ENCODE measurements at places on chromosomes 5 and 9.
A peak's percentile ranks its signal among the peaks of the same experiment; 100 is the strongest.

- DNase-seq, result no peak
These were observed 201.3 kb downstream of the CACNA1B start for GRCh38 chr9:138078846-138079245.

DNA sequence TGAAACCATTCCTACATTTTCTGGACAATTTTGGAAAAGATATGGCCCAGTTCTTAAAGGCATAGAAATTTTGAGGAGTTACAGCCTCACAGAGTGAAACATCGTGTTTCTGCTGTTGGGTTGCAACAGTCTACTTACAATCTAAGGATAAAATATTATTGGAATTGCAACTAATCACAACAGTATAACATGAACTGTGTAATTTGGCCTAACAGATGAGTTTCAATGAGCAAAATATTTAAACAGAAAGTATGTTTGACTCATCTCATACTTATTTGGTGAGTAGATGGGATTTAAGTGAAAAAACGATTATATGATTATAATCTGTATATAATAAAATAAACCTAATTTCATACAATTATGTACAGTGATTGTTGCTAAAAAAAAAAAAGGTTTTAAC lies 1061.8 kb downstream of the CDH12 start:
- DNase-seq, result no peak

GRCh38 chr5:78636682-78637081 lies 11.9 kb downstream of the LHFPL2 start:
- DNase-seq, result no peak

GRCh38 chr5:180283026-180283615 lies 8.8 kb downstream of the MAPK9 start:
- no peak for DNase-seq

DNA sequence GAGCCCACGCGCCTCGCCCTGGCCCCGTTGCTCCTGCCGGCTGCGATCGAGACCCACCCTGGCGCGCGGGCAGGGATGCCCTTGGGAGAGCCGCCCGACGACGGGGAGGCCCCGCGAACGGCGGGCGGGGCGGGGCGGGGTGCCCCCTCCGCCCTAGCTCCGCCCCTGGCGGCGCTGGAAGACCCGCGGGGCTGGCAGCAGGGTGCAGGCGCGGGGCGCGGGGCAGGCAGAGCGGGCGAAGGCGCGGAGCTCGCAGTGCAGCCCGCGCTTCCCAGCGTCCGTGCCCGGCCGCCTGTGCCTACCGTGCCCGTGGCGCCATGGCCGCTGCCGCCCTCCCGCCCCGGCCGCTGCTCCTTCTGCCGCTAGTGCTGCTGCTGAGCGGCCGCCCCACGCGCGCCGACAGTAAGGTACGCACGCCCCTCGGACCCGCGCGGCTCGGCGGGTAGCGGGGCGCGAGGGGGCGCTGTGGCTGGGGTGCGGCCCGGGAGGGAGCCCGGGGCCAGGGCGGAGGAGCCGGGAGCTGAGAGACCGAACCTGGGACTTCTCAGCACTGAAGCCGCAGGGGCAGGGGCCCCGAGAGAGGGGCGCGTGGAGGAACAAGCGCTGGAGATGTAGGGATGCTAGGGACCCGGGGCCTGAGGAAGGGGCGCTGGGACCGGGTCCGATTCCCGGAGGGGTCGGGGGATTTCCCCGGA lies at the start of gene OLFML2A:
Gene OLFML2A, plus strand, starts transcription at position 180 of the 695 bp plus-strand sequence. Its CDS starts 138 bp downstream, at position 318.
- DNase-seq, result no peak

DNA sequence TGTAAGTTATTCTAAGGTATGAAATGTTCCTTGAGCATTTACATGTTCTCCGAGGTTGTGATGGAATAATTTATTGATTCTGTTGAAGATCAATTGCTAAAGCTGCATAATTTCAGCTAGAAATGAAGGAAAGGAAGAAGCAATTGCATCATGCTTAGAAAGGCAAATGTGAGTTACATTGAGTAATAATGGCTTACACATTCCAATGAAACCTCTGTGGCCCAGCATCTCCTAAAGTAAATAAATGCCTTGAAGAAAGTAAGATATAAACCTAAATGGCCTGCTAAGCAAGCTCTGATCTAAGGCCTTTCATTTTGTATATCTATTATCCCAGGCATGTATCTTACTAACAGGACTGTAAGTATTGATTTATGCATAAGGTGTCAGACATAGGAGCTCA lies 677.3 kb upstream of the RGMB start:
- no peak for DNase-seq

- no peak for DNase-seq
These were observed 219.3 kb downstream of the PBX3 start for GRCh38 chr9:125966466-125966865.

DNA sequence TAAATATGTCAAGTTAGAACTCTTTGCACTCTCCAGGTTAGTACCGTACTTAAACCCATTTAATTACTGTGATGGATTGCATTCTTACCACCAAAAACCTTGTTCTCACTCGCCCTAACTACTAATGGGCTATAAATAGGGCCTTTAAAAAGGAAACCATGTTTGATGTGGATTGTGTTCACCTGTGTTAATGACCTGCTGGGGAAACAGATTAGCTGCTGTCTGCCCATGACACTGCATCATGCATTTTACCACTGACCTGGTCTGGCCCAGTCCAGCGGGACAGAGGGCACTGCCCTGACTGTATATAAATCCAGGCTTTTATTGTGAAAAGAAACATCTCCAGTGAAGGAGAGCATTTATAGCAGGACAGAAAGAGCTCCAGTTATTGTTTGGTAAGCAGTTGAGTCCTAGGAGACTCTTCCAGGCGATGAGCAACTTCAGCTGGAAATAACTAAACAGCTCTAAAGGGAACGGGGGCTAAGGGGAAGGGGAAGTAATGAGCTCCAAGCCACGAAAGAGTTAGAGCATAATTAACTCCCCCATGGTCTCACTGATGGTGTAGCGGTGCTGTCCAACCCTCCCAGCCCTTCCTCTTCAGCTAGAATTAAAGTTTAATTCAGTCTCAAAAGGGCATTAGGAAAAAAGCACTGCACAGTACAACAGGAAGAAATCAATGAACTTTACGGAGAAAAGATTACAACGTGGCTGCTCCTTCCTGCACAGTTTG lies 303.1 kb downstream of the ENC1 start:
- no peak for DNase-seq

- no peak for DNase-seq
These were observed 137.6 kb downstream of the ADGRV1 start for GRCh38 chr5:90696153-90696552.

GRCh38 chr5:133116601-133117000 lies 64.8 kb downstream of the HSPA4 start:
- DNase-seq, result no peak

DNA sequence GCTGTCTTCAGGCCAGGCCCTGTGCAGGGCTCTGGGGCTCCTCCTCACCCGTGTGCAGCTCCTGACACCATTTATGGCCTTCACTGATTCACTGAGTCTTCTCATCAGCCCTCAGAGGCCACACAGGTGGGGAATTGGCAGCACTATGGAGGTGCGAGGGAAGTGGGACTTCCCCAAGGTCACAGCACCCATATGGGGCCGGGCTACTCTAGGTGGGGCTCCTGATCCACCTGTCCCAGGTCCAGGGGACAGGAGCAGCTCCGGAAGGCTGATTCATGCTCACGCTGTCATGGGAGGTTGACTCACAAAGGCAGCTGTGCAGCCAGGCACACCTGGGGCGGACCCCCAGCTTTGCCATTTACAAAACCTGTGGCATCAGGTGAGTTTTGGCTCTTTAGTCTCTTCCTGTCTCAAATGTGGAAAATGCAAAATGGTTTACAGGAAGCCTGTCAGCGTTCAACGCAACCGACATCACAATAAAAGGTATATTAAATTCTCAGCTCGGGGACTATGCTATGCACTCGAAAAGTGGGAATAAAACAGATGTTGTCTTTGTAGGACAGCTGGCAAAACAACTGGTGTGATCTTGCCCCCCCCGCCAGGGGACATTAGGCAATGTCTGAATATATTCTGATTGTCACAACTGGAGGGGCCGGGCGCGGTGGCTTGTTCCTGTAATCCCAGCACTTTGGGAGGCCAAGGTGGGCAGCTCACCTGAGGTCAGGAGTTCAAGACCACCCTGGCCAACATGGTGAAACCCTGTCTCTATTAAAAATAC lies 15.0 kb downstream of the NAIF1 start:
- DNase-seq, result no peak

- no peak for DNase-seq
These were observed 75.7 kb downstream of the LNPEP start for GRCh38 chr5:97011567-97011966.

DNA sequence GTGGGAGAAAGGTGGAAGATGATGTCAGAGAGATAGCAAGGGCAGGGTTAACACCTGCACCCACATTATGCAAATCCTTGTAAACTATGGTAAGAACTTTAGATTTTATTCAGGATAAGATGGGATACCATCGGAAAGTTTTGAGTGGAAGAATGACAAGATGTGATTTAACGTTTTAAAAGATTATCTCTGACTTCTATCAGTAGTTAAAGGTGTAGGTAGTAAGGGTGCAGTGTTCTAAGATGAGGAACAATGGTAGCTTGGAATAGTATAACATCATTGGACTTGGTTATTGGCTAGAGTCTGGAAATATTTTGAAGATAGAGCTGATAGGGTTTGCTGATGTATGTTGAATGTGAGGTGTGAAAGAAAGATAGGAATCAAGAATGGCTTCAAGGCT lies 211.3 kb downstream of the CCDC171 start:
- no peak for DNase-seq

- no peak for DNase-seq
These were observed 153.2 kb upstream of the C9orf72 start for GRCh38 chr9:27726244-27727081.

GRCh38 chr5:74288448-74289108 lies 351.9 kb downstream of the ENC1 start:
- DNase-seq, result no peak

- no peak for DNase-seq
These were observed 32.8 kb downstream of the NCS1 start for GRCh38 chr9:130204959-130205358.

DNA sequence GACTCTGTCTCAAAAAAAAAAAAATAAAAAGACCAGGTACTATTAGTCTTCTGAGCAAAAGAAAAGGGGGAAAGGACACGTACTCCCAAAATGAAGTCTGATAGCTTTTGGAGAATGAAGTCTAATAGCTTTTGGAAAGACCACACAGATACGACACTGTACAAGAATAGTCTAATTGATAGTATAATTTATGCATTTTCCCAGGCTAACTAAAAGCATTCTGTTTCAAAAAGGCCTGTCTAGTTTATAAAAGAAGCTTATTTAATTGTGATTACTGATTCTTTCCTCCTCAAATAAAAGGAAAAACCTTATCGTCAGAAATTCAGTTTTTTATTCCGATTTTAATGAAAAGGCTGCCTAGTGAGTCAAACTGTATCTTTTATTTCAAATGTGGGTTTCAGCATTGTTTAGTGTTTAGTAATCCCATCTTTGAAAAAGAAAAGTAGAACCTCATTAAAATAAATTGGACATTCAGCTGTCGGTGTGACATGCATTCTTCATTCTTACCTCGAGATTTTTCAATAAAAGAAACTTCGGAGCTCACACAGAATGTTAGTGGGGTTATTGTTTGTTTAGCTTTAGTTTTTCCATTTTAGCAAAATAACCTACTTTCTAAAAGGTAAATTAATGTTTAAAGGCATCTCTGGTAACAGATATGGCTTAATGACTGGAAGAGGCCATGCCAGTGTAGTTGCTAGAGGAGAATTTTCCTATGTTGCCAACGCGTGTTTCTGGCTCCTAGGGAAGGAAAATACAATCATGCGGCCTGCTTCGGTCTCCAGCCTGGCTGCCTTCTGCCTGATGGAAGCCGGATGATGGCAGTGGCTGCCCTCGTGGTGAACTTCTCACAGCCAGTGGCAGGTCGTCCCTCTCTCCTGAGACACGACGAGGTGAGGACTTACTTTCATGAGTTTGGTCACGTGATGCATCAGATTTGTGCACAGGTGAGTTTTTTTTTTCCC lies 70.0 kb downstream of the NLN start:
- DNase-seq, result no peak

DNA sequence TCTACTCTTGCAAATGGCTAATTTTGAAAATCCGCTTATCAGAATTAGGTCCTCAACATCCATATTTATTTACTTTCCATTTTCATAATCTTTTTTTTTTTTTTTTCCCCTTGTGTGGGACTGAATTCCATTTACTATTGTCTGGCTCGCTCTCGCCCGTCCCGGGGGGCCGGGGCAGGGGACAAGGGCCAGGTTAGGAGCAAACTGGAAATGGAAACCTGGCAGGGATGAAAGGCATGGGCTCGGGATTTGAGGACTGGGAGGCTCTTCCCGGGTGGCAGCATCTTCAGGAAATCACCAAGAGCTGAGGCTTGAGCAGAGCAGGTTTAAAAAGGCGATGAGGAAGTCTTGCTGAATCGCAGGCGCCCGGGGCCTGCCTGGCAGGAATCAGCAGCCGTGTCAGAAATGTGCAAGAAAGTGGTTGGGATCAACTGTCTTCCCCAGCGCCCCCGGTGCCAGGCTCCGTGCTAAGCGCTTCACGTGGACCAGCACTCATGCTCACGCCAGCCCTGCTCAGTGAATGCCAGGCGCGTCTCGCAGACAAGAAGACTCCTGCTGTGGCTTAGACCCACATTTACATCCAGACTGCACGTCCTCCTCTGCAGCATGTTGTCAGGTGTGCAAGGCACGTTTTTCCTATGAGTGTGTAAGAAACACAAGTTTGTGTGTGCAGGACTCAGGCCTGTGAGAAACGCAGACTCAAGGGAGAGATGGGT lies 66.3 kb upstream of the UNC5A start:
- DNase-seq, result no peak

DNA sequence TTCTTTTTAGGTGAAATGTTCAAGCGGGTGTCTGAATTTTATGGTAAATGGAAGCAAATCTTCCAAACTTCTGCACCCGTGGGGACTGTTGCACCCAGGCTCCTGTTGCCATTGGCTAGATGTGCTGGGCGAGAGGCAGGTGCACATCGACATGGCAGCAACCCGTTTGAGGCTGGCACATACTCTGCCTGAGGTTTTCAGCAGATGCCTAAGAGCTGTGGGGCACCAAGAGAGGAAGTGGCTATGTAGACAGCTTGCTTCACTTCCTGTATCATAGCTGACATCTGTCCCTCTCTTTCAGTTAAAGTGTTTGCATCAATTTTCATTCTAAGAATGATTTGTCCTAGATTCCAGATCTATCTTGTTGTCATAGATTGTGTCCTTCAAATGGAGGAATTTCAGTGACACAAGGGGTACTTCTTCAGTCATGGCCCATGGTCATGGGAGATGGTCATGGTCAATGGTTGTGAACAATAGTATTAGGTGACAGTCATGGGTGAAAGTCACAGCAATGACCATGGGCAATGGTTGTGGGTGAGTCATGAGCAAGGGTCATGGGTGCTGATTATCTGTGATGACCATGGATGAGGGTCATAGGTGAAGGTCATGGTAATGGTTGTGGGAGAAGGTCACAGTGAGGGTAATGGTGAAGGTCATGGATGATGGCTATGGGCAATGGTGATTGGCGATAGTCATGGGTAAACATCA lies 115.1 kb upstream of the IRX4 start:
- no peak for DNase-seq

- DNase-seq, result peak; percentile 50
These were observed 33.5 kb downstream of the ANXA6 start for GRCh38 chr5:151123897-151124751.
